CD8-positive, alpha-beta memory T cell (primary cell): ENCODE measurements at places on chromosomes 5 and 9. TPM values are rescaled to one million over a fixed set of nuclear protein-coding genes. Genes with fewer than 3 reads are reported as not detected.

The SPATA31A3 gene
- not detected for total RNA-seq

The FAM169A gene
- 8.4 TPM for total RNA-seq

The CATSPER3 gene
- total RNA-seq = 0.18 TPM

The EIF4EBP3 gene
- 11.9 TPM for total RNA-seq

The SV2C gene
- not detected for total RNA-seq
